ENCODE measurements at places on chromosomes 7 and 10.

GRCh38 chr7:123096976-123097375, 101.5 kb upstream of the TAS2R16 start:
- no peak for DNase-seq

GRCh38 chr7:105098863-105099515, 85.0 kb downstream of the KMT2E start:
- no peak for DNase-seq

DNA sequence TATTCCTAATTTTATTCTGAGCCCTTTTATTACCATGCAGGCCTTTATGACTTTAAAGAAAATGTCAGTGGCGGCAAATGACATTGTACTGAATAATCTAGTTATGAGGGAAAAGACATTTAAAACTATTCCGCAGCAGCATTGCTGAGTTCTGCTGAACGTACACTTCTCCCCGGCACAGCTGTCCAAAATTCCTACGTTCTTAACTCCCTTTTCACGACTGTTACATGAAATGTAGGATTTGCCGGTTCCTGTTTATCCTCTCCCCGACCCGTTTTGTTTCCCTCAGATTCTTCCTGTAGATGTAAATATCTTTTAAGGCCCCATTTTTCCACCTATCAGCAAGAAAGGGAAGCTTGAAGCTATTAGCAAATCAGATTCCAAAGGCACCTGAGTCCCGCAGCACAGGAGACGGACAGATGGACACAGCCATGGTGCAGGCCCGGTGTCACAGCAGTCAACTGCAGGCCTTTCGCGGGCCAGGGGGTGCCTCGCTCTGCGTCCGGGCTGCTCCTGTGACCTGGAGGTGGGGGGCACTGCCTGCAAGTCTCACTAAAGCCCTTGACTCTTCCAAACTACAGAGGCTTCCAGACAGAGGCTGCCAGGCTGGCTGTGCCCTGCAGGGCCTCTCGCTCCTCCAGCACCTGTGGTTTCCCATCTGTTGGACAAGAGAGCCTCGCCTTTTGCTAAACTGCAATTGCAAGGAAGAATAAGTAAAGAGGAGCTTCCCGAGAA, 485.0 kb upstream of the MGMT start:
- no peak for DNase-seq

GRCh38 chr7:17685141-17685540, 255.2 kb downstream of the SNX13 start:
- no peak for DNase-seq
